ENCODE measurements at places on chromosomes 7 and 10. TPM values are rescaled to one million over a fixed set of nuclear protein-coding genes. Genes with fewer than 3 reads are reported as not detected.

- no peaks in the 10 kb centered on the region for H3K27me3 ChIP-seq
- no peak overlapping the region for H3K4me3 ChIP-seq
- H3K4me1 ChIP-seq, result no peaks in the 10 kb centered on the region
- no peak for DNase-seq
Measured at GRCh38 chr7:124489925-124490324, 275.7 kb downstream of the GPR37 start.

DNA sequence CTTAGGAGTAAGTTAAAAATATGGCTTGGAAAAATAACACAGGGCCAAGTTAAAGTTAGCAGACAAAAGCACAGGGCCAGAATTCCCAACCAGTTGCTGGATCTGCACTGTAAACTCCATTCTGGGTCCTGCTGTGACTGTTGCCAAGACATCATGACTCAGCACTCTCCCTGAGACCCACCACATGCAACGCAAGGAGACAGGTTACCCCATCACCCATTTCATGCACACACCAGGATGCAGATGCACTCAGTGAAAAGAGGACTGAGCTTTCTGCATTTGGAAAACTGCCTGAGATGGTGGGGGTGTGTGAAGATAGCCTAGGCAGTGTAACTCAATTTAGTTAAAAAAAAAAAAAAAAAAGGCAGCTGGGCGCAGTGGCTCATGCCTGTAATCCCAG, 97.6 kb upstream of the ZNF438 start:
- peak; percentile 74 for DNase-seq
- H3K4me1 ChIP-seq, result peaks cover under 1% of the 10 kb centered on the region

DNA sequence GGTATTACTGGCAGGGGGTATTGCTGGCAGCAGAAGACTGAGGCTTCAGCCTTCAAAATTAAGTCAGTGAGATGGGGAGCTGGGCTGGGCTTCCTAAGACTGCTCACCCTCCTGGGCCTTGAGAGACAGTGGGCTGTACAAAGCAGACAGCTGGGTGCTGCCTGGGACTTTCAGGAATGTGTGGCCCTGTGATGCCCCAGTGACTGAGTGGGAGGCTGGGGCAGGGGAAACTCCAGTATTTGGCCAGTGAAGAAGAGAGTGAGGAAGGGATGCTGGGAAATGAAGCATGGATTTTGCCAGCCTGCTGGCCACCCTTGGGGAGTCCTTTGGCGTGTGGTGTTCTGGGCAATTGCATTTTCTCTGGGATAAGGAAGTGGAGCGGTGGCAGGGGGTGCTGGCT, 442 bp downstream of the ANKRD2 start:
- H3K4me3 ChIP-seq, result no peak overlapping the region
- no peak for DNase-seq
- H3K27ac ChIP-seq, result no peak overlapping the region
- no peaks in the 10 kb centered on the region for H3K4me1 ChIP-seq

- no peaks in the 10 kb centered on the region for H3K27me3 ChIP-seq
- DNase-seq, result no peak
- H3K4me1 ChIP-seq, result no peaks in the 10 kb centered on the region
- H3K27ac ChIP-seq, result no peak overlapping the region
Measured at GRCh38 chr10:4033341-4033896, 248.4 kb upstream of the KLF6 start.

- DNase-seq, result no peak
- no peaks in the 10 kb centered on the region for H3K36me3 ChIP-seq
- peaks cover 30% of the 10 kb centered on the region for H3K4me1 ChIP-seq
- no peaks in the 10 kb centered on the region for H3K27me3 ChIP-seq
- no peak overlapping the region for H3K4me3 ChIP-seq
Measured at GRCh38 chr7:36159618-36160017, 6.6 kb downstream of the EEPD1 start.

- H3K27ac ChIP-seq, result no peak overlapping the region
- no peak overlapping the region for H3K4me3 ChIP-seq
- DNase-seq, result no peak
- peaks cover 50% of the 10 kb centered on the region for H3K36me3 ChIP-seq
- no peaks in the 10 kb centered on the region for H3K4me1 ChIP-seq
- H3K27me3 ChIP-seq, result no peaks in the 10 kb centered on the region
Measured at GRCh38 chr10:100182908-100183307, 2.9 kb downstream of the ERLIN1 start.

DNA sequence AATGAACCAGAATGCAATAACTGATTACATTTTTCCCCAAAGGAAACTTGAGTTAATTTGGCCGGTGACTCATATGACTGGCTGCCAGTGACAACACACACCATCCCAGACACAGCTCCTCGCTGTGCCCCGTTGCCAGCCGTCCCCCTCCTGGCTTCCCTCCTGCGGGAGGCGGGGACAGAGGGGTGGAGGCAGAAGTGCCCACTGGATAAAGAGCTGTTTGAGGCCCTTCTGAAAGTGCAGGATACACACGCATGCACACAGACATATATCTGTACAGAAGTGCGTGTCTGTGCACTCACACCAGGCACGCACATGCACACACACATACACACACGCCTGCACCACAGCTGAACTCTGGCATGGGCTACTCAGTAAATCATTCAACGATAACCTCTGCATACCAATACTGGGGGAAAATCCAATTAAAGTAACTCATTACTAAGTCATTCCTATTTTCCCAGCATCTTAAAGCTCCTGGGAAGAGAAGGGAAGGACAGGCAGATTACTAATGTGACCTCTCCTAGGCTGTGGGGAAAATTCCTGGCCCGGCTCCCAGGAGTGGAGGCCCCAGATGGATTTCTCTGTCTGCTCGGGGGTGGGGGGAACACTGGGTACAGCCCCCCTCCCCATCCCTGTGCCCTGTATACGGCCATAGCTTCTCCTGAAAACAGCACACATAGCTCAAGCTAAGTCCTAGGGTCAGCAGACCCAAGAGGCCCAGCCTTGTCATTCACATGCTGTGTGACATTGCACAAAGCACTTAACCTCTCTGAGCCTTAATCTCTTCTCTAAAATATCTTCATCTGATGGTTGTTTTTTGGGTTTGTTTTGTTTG, 52.3 kb upstream of the MYL10 start:
- no peak for DNase-seq
- no peak overlapping the region for H3K27ac ChIP-seq
- H3K4me3 ChIP-seq, result no peak overlapping the region
- no peaks in the 10 kb centered on the region for H3K36me3 ChIP-seq
- no peaks in the 10 kb centered on the region for H3K27me3 ChIP-seq
- H3K4me1 ChIP-seq, result no peaks in the 10 kb centered on the region

- no peak for DNase-seq
- peak overlapping the region; percentile 69 for H3K4me3 ChIP-seq
- peaks cover 61% of the 10 kb centered on the region for H3K27me3 ChIP-seq
- H3K36me3 ChIP-seq, result no peaks in the 10 kb centered on the region
- no peak overlapping the region for H3K27ac ChIP-seq
Measured at GRCh38 chr10:116743266-116744064, 1.1 kb upstream of the HSPA12A start.

- H3K27me3 ChIP-seq, result no peaks in the 10 kb centered on the region
- H3K27ac ChIP-seq, result no peak overlapping the region
- DNase-seq, result no peak
- no peak overlapping the region for H3K4me3 ChIP-seq
Measured at GRCh38 chr7:133560900-133561299, 308.0 kb downstream of the EXOC4 start.

DNA sequence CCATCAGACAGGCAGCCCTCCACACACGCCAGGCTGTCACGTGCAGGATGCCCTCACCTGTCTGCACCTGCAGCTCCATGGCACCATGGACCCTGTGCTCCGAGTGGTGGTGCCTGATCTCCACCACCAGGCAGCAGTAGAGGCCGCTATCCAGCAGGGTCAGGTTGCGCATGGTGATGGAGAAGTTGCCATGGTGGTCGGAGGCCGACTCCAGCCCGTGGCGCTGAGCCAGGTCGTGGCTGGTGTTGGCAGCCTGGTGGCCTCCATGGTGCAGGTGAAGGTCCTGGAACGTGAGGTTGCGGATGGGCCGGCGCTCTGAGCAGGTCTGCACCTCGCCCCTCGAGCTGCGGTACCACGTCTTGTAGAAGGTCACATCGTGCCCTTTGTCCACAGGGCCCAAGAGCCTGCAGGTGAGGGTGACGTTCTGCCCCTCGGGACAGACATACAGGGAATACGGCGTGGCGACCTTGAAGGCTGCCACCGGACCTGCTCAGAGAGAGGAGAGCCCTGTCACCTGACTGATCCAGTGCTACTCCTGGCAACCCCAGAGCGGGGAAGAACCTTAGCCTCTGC, 11.7 kb downstream of the VSIR start:
- DNase-seq, result peak; percentile 71
- peaks cover 16% of the 10 kb centered on the region for H3K27me3 ChIP-seq
- no peak overlapping the region for H3K4me3 ChIP-seq
- no peaks in the 10 kb centered on the region for H3K4me1 ChIP-seq
- no peak overlapping the region for H3K27ac ChIP-seq

DNA sequence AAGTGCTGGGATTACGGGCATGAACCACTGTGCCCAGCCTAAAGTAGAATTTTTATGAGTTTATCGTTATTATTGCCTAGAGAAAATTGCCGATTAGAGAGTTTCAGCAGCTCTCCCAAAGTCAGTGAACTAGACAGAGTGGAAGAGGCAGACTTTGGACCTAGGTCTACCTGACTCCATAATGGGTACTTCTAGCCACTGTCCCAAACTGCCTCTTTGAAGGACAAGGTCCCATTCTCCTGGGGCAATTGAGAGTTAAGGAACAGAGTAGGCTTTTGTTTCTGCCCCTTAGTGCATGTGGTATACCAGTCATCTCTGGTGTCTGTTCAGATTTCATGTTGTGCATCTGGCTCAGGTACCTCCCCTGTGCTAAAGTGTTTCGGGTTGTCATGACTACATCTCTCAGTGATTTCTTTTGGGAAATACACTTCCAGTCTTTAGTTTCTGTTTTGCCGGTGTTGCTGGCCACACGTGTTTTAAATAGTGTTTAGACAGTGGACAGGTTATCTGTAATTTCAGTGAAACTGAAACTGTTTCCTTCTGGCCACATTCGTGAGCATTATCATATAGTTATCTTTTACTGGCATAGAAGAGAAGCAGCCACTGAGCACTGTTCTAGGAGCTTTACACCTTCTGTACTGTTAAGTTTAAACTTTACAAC, 4.7 kb downstream of the TMEM236 start:
- no peaks in the 10 kb centered on the region for H3K4me1 ChIP-seq
- H3K27ac ChIP-seq, result no peak overlapping the region
- no peak overlapping the region for H3K4me3 ChIP-seq
- no peaks in the 10 kb centered on the region for H3K36me3 ChIP-seq
- no peaks in the 10 kb centered on the region for H3K27me3 ChIP-seq
- no peak for DNase-seq

DNA sequence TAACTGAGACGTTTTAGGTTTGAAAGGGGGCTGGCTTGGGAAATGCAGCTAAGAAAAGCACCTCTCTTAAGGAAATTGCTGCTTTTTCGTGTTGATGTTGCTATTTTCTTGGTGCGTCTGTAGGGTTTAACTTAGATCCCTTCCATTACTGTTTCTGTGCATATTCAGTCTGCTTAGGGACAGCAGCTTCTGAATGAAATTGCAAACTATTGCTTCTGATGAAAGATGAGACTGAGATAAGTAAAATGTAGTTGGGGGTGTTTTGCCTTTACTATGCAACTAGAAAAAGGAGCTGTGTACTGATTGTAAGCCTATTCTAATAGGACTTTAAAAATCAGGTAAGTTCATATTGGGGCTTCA, 772 bp downstream of the HDAC9 start:
- H3K4me1 ChIP-seq, result no peaks in the 10 kb centered on the region
- H3K27ac ChIP-seq, result peak overlapping the region; percentile 93
- H3K4me3 ChIP-seq, result peak overlapping the region; percentile 50
- no peaks in the 10 kb centered on the region for H3K27me3 ChIP-seq
- no peak for DNase-seq

DNA sequence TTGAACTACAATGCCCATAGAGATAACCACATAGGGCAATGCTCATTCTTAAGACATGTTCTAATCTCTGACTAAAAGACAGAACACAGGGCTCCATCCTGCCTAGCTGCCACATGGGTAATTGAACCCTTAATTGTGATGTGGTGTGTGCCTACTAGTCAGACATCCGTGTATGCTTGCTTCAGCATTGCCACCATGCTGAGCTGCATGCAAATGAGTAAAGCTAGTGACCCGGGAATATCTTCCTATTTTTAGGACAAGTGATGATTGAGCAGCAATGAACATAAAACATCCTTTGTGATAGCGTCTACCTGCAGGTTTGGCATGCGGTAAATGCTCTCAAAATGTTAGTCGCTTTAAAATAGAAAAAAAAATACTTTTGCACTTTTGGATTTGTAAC, 115.8 kb downstream of the MAGI2 start:
- no peaks in the 10 kb centered on the region for H3K4me1 ChIP-seq
- no peak overlapping the region for H3K27ac ChIP-seq
- no peak for DNase-seq
- no peak overlapping the region for H3K4me3 ChIP-seq

GRCh38 chr7:16348251-16348650, 73.1 kb downstream of the CRPPA start:
- DNase-seq, result no peak
- no peaks in the 10 kb centered on the region for H3K27me3 ChIP-seq
- H3K36me3 ChIP-seq, result no peaks in the 10 kb centered on the region
- no peak overlapping the region for H3K27ac ChIP-seq
- H3K4me3 ChIP-seq, result no peak overlapping the region

DNA sequence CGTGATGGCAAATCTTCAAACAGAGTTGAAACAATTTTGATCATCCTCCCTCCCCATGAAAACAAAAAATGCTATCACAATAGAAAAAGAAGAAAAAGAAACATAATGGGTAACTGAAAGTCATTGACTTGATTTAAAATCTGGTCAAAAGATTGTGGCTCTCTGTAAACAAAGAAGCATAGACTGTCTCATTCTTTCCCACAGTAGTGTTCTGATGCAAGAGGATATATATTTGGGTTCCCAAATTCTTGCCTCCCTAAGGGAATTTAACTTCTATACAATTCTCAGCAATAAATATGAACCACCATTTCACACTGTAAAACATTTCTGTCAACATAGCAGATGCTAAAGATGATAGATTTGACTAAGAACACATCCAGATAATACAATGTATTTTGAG, 32.8 kb upstream of the MEOX2 start:
- H3K27ac ChIP-seq, result no peak overlapping the region
- DNase-seq, result no peak
- no peak overlapping the region for H3K4me3 ChIP-seq
- H3K4me1 ChIP-seq, result no peaks in the 10 kb centered on the region

DNA sequence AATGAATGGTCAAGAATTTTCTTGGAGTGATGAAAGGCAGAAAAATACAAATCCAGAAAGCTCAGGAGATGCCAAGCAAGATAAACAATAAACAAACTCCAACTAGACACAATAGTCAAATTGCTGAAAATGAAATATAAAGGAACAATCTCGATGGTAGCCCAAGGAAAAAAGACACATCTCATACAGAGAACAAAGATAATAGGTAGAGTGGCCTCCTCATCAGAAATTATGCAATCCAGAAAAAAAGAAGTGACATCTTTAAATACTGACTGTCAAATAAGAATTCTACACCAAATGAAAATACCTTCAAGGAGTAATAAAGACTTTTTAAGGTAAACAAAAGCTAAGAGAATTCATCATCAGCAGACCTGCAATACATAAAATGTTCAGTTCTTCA, 150.4 kb downstream of the ANK3 start:
- no peak for DNase-seq
- no peak overlapping the region for H3K27ac ChIP-seq
- no peaks in the 10 kb centered on the region for H3K36me3 ChIP-seq
- H3K27me3 ChIP-seq, result no peaks in the 10 kb centered on the region
- H3K4me3 ChIP-seq, result no peak overlapping the region
- H3K4me1 ChIP-seq, result no peaks in the 10 kb centered on the region

The LRRC17 gene
- total RNA-seq, result 0.18 TPM

The BAIAP2L1 gene
- total RNA-seq, result 30.6 TPM

The APBB1IP gene
- 0.34 TPM for total RNA-seq

The ACTL6B gene
- total RNA-seq, result not detected

The OR2A42 gene
- total RNA-seq, result not detected

The HABP2 gene
- total RNA-seq, result 1.6 TPM

The GATA3 gene
- total RNA-seq, result 106 TPM
